ENCODE measurements at places on chromosomes 11 and 22.

- DNase-seq, result no peak
Measured at GRCh38 chr22:20282901-20283673, 15.0 kb upstream of the RTN4R start.

- no peak for DNase-seq
Measured at GRCh38 chr22:28955817-28956216, 72.4 kb downstream of the ZNRF3 start.

GRCh38 chr11:5712507-5712906 lies 22.9 kb downstream of the TRIM22 start:
- peak; percentile 15 for DNase-seq

- no peak for DNase-seq
Measured at GRCh38 chr11:4960877-4961276, 5.4 kb upstream of the OR51A2 start.

DNA sequence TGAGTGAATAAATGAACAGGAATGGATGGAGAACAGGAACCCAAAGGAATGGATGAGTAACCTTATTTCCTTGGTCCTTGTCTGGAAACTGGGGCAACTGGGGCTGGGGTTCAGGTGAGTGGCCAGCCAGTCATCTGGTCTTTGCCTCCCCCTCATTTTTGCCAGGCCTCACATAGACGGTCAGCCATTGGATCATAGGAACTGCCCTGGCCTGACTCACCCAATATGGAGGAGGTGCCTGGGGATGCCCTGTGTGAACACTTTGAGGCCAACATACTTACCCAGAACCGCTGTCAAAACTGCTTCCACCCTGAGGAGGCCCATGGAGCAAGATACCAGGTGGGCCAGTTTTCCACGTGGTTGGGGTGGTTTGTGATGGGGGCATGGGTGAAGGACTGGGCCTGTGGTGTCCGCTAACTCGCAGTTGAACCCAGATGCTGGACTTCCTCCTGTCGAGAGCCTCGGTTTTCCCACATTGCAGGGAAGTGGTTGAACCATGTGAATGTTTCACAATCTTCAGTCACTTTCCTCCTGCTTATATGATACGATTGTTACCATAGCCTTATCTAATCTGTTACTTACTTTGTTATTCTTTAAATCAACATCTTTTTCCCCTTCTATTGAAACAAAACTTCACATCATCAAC lies 4.4 kb downstream of the TRIOBP start:
- DNase-seq, result no peak

GRCh38 chr11:68351450-68352275 lies 39.3 kb downstream of the LRP5 start:
- no peak for DNase-seq

DNA sequence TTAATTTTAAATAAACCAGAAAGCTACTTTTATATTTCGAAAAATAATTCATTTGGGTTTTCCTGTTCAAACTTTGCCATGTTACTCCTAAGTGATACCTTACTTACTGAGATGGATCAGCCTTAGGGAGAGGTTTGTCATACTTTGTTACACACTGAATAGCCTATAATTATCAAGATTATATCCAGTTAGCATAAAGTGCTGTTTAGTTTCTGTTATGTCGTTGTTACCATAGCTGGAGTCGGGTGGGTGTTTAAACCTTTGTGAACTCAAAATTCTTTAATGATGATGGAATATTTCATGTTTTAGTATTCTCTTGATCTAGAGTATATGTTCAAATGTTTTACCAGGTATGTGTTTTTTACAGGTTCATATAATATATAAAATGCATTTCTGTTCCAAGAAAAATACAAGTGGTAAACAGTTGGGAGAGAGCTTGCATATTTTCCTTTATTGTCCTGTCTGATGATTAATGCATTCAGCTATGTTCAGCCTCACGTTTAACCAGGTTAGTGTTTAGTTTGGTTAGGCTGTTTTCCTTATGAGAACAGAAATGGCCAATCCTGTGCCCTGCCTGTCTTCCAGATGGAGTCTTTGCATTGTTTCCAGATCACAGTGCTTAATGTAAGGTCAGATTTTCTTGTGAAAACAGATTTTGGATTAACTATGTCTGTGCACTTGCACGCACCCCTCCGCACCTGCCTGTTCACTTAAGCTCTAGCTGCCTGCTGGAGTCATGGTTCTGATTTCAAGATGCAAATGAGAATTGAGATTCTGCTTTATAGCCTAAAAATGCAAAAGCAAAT lies 105.6 kb downstream of the ATXN10 start:
- DNase-seq, result peak; percentile 64

DNA sequence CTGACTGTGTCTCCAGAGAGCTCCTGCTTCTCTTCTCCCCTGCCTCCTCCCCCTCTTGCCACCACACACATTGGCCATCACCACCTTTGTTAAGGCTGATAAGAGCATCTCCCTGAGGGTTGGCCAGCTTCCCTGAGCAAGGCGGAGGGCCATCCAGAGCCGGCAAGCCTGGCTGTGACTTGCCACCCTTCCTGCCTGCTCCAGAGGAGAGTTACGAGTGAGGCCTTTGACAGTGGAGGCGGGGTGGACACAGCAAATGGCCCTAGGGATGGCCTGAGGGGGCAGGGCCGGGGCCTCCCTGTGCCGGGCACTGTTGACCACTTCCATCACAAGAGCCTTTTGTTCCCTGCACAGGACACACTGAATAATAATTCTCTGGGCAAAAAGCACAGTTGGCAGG lies 5.4 kb downstream of the FREY1 start:
- no peak for DNase-seq

DNA sequence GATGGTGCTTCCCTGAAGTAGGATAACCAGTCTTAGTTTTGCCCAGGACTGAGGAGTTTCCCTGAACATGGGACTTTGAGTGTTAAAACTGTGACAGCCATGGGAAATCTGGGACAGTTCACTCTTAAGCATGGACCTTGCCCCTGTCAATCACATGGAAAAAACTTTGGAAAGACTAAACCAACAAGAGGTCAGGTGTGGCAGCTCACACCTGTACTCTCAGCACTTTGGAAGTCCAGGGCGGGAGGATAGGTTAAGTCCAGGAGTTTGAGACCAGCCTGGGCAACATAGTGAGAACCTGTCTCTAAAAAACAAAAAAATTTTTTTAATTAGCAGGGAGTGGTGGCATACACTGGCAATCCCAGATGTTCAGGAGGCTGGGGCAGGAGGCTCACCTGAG lies 3.3 kb upstream of the AMBRA1 start:
- no peak for DNase-seq

DNA sequence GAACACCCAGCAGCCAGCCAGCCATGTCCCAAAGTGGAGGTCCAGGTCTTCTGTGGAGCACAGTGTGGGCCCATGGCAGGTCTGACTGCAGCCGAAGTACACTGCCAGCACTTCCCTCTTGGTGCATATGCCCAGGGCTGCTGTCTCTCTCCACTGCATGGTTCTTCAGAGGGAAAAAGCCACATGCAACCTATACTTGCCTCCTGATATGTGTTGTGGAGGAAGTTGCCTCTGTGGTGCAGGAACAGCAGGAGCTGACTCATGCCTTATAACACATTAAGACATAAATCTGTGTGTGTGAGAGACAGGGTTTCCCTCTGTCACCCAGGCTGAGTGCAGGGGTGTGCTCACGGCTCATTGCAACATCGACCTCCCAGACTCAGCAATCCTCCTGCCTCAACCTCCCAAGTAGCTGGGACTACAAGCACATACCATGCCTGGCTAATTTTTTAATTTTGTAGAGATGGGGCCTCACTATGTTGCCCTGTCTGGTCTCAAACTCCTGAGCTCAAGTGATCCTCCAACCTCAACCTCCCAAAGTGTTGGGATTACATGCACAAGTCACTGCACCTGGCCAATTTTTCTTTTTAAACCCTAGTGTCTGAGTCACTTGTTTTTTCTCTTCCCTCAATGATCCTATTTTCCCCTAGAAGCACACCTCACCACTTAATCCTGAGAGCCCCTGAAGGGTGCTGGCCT lies 98.8 kb downstream of the MPPED2 start:
- no peak for DNase-seq

GRCh38 chr11:100359281-100359680 lies 327.8 kb upstream of the ARHGAP42 start:
- no peak for DNase-seq
